NCI-H1930 (cell line): ENCODE measurements at places on chromosomes 7 and 10.

DNA sequence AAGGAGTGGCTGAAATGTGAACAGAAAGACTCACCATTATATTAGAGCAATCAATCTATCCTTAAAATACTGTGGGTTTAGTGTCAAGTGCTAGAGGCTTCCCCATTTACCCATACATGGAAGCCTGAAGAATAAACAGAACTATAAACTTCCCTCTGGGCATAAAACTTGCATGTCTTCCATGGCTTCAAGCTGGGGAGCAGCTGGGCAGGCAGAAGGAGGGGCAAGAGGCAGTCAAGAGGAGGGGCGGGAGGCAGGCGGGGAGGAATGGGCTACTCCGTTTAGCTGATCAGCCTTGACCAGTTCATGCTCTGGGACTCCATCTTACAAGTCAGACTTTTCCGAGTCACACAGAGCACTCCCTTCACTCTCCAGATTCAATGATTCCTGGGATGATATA, 3.5 kb upstream of the PRSS1 start:
- no peak for DNase-seq

- no peak for DNase-seq
Measured at GRCh38 chr10:88041243-88042159, 178.1 kb downstream of the PTEN start.

DNA sequence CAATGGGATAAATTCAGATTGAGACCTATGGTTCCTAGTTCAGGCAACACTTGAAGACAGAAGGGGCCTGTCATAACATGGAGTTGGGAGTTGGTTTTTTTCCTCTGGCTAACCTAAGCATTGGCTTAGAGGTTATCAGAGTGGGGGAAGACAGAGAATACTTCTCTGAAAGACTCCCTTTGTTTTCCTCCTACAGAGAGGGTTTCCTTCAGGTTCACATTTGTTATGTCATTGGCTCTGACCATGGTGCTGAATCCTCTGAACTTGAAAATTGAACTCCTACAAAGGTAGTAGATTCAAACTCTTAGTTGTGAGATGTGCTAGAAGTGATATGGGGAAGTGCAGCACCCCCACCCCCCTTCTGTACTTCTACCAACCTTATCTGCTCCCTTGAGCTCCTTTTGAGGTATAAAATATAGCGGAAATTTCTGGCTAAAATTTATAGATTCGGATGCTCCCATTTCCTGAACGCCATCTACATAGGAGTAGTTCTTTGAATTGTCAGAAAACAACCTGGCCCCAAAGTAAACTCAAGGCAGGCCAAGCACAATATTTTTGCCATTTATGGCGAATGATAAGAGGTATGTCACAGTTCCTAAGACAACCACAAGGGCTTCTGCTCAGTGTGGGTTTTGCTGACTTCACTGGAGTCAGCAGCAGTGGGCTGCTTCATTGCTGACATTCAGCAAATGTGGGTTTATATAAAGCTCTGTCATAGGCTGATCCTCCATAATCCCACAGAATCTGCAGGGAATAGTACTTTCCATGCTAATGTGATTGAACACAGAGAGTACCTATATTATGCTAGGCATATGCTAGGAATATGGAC, 131.6 kb upstream of the KLF14 start:
- no peak for DNase-seq

- no peak for DNase-seq
Measured at GRCh38 chr10:20970044-20970443, 72.9 kb upstream of the NEBL start.

- DNase-seq: no peak
Measured at GRCh38 chr7:155529346-155529745, 17.0 kb downstream of the CNPY1 start.

GRCh38 chr10:19048891-19049290, 290 bp downstream of the MALRD1 start:
- DNase-seq: no peak

DNA sequence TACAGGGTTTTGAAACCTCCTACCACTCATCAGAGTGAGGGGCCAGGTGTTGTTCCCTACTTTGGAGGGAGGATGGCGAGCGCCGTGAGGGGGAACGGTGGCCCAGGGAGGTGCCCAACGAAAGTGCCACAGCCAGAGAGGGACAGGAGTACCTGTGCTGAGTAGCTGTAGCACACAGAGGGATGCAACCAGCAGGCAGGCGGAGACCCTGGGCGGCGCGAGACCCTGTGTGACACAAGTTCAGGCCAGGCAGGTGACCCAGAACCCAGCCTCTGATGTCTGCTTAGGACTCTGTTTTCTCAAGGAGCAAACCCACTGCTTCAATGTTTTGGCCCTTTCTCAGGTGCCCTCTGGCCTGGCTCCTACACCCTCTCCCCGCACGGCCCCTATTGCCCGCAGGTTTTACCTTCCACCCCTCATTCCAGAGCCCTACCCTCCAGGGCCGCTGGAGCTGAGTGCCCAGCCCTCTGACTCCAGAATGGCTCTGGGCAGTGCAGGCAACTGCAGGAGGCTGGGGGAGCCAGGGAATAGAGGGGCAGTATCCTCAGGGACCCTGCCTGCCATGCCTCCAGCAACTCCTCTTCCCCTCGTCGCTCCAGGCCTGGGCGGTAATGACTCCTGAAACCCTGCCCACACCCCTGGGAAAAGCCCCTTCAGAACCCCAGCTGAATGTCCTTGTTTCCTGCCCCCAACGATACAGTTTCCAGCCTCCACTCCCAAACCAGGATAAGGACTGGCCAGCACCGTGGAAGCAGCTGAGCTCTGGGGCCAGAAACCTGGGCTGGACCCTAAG, 164.1 kb upstream of the RHEB start:
- DNase-seq: no peak

GRCh38 chr10:56317603-56318002, 43.5 kb downstream of the ZWINT start:
- DNase-seq: no peak

GRCh38 chr7:71682841-71683781, 551.2 kb downstream of the GALNT17 start:
- no peak for DNase-seq

GRCh38 chr7:94697035-94697974, 41.4 kb upstream of the SGCE start:
- no peak for DNase-seq

DNA sequence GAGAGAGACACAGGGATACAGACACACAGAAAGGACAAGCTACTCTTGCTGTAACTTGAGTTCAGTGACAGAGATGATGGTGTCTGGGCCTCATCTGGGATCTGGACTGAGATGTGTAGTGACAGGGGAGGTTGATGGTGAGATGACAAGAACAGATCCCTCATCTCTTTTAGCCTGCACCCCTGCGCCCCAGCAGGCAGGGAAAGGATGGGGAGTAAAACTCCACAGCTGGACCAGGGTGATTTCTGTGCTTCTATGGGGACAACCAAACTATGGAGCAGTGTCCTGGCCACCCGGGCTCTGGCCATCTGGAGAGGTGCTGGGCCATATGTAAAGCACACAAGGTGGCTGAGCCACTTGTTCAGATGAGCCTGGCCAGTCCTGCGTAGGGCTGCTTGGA, 4.5 kb upstream of the LRRC18 start:
- DNase-seq: no peak

GRCh38 chr7:145909991-145910513, 206.5 kb upstream of the CNTNAP2 start:
- DNase-seq: no peak

- no peak for DNase-seq
Measured at GRCh38 chr10:133110133-133110532, 22.4 kb downstream of the ADGRA1 start.

GRCh38 chr10:50275650-50276235, 24.4 kb upstream of the ASAH2 start:
- no peak for DNase-seq

- no peak for DNase-seq
Measured at GRCh38 chr7:75937958-75938786, 23.2 kb downstream of the POR start.

GRCh38 chr10:82953331-82953730, 1078.3 kb downstream of the NRG3 start:
- no peak for DNase-seq

DNA sequence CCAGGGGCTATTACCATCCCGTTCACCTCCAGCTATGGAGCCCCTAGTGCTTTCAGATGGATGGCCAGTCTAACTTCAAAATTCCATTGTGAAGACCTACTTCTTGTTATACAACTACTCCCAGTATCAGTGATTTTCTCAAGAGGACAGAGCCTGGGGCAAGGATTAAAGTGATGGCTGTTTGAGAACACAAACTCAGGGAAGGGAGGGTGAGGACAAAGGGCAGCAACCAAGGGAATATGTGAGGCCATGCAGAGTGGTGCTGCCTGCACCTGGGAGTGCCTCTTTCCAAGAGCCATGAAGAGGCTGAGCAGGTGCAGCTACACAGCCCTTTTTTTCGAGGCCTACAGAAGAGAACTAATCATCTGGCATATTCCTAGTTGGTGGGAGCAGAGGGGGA, 303.5 kb upstream of the BMPER start:
- no peak for DNase-seq

DNA sequence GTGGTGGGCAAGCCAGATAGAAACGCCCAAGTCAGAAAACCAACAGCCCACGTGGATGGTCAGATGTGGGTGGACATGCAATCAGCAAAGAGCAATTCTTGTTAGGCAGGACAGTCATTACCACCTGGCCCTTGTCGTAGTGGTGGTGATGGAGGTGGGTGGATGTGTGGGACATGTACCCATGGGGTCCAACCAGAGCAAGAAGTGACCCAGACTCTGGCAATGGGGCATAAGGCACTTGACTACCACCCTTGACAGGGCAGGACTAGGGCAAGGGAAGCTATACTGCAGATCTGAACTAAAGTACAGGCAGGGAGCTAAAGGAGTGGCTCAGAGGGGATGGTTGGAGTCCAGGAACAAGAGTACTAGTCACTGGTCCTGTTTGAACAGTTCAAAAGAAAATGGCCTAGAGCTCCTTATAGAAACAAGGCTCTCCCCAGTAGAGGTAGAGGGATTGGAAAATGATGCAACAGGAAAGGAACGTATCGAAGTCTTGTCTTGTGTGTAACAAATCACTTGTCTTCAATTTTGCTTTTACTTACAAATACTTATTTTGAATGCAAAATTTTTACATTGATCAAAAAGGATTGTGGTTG, 17.6 kb downstream of the LMOD2 start:
- DNase-seq: no peak

- DNase-seq: no peak
Measured at GRCh38 chr10:44988957-44989585, 10.5 kb upstream of the DEPP1 start.

DNA sequence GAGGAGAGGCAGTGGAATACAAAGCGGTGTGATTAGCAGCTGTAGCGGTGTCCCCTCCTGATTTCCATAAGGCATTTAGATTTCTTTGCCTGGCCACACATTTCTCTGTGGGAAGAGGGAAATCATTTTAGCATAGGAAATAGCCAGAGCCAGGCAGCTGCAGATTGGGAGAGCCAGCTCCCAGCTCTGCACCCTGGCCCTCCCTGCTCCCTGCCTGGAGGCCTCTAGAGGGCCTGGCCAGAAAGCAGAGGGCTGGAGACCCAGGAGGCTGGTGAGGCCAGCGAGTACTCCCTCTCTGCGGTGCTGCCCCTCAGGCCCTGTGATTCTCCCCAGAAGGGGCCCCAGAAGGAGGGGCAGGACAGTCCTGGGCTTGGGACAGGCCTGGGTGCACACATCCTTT, 85.7 kb downstream of the C10orf105 start:
- no peak for DNase-seq

DNA sequence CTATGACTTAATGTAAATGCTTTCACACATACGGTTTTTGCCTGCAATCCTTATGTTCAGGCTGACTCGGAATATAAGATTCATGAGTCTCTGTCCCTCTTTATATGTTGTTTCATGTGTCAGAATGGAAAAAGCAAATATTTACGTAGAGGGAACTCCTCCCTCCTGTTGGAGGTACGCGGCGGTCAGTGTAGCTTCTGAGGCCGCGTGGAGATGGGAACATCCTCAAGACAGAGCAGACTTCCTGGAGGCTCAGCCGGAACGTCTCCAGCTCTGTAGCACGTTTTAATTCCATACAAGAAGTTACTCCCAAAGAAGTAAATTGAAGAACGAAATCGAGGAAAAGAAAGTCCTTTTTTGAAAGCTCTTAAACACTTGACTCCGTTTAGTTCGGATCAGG, 248.3 kb downstream of the EBF3 start:
- DNase-seq: no peak

GRCh38 chr10:74825371-74826141, 844 bp upstream of the KAT6B start:
- peak; percentile 28 for DNase-seq

DNA sequence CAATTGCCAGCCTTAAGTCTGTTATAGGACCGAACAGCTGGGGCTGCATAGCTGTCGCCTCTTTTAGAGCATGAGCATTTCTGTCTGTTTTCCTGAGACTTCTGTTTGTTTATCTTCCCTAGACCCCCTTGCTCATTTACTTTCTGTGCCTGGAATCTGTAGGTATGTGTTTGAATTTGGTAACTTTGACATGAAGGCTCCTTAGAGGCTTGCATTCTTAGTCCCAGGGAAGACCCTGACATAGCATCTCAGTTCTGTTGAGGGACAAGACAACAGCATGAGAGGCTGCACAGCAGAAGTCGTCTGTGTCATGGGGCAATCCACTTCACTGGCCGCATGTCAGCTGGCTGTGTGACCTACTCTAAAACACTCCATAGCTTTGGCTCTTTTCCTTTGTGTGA, 58.7 kb downstream of the KLHDC10 start:
- no peak for DNase-seq

- DNase-seq: no peak
Measured at GRCh38 chr7:51249991-51250390, 66.6 kb downstream of the COBL start.

DNA sequence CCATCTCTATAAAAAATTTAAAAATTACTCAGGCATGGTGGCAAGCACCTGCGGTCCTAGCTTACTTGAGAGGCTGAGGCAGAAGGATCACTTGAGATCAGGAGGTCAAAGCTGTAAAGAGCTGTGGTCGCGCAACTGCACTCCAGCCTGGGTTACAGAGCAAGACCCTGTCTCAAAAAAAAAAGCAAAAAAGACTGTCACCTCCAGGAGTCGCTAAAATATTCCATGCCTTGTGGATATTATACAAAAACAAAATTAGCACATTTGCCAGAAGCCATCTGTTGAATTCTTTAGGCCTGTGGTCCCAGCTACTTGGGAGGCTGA, 87.0 kb upstream of the SDK1 start:
- DNase-seq: no peak

DNA sequence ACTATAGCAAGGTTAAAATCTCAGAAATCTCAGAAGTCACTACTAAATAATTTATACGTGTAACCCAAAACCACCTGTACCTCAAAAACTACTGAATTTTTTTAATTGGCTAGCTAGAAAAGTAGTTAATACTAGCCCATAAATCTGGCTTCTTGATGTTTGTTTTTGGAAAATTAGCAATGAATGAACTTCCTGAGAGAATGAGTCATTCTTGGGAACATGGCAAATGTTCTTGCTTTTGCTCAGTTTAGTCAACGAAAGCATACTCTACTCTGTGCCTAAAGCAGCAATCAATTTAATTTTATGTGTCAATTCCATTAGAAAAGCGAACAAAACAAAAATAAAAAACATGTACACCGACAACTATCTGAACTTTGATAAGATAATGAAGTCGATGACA, 69.2 kb downstream of the SEMA3E start:
- no peak for DNase-seq

GRCh38 chr10:22053048-22053447, 49.5 kb upstream of the DNAJC1 start:
- no peak for DNase-seq

- DNase-seq: no peak
Measured at GRCh38 chr7:95976369-95977060, 204.2 kb downstream of the DYNC1I1 start.

- no peak for DNase-seq
Measured at GRCh38 chr7:32502728-32503127, 7.4 kb downstream of the AVL9 start.
